ENCODE measurements at places on chromosomes 1 and 21.

GRCh38 chr1:28860332-28861073, 48.5 kb downstream of the OPRD1 start:
- no peak for DNase-seq

GRCh38 chr1:99239690-99240089, 24.6 kb upstream of the PLPPR4 start:
- DNase-seq: no peak

- DNase-seq: no peak
These were observed 1.8 kb upstream of the RPS6KC1 start for GRCh38 chr1:213049232-213049631.

GRCh38 chr1:199205740-199206441, 567.1 kb downstream of the PTPRC start:
- no peak for DNase-seq

GRCh38 chr1:35049116-35049515, 17.4 kb upstream of the ZMYM6 start:
- no peak for DNase-seq
